NAMALWA (cell line): ENCODE measurements at places on chromosomes 5 and 9.
A peak's percentile ranks its signal among the peaks of the same experiment; 100 is the strongest.

GRCh38 chr9:84899326-84899725, 229.8 kb downstream of the NTRK2 start:
- no peak for DNase-seq

GRCh38 chr9:133987946-133988665, 4.0 kb downstream of the VAV2 start:
- no peak for DNase-seq

GRCh38 chr5:6338871-6339270, 39.5 kb downstream of the MED10 start:
- no peak for DNase-seq

- no peak for DNase-seq
Measured at GRCh38 chr5:155342956-155343355, 329.4 kb downstream of the KIF4B start.

- no peak for DNase-seq
Measured at GRCh38 chr5:30749971-30750370, 443.5 kb upstream of the CDH6 start.

GRCh38 chr9:122827761-122828093, 661 bp downstream of the PDCL start:
- DNase-seq = peak; percentile 31

DNA sequence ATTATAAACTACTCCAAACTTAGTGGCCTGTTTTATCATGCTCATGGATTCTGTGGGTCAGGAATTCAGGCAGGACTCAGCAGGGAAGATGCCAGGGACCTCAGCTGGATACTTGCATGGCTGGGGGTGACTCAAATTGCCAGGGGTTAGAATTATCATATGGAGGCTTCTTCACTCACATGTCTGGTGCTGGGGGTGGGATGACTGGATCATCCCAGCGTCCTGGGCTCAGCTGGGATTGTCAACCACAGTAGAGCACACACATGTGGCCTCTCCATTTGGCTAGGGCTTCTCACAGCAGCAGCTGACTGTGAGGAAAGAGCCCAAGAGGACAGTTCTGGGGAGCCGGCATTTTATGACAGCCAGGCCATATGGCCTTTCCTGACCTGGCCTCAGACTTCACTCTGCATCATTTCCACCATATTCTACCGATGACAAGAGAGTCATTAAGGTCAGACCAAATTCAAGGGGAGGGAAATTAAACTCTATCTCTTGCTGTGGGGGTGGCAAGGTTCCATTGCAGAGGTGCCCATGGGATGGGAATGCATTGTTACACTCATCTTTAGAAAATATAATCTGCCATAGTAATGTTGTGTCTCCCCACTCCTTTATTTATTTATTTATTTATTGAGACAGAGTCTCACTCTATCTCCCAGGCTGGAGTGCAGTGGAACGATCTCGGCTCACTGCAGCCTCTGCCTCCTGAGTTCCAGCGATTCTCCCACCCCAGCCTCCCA, 5.2 kb upstream of the GRK6 start:
- DNase-seq = no peak
